Occipital lobe (tissue), 3 donors: ENCODE measurements at places on chromosomes 6 and 20. TPM values are rescaled to one million over a fixed set of nuclear protein-coding genes. Genes with fewer than 3 reads are reported as not detected.

GRCh38 chr6:87289571-87289970 lies 32.8 kb upstream of the SMIM8 start:
- DNase-seq = no peak

DNA sequence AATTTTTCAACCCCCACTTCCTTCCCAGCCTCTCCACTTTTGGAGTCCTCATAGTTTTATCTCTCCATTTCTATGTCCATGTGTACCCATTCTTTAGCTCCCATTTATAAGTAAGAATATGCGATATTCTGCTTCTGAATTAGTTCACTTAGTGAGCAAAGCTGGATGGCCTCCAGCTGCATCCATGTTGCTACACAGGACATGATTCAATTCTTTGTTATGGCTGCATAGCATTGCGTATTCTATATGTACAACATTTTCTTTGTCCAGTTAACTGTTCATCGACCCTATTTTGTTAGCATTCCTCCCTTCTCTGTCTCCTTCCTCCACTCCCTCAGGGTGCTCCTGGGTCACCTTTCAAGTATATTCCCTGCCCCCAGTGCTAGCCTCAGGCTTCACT lies 210.0 kb upstream of the SSTR4 start:
- DNase-seq = no peak

- no peak for DNase-seq
These were observed 152.8 kb downstream of the NFATC2 start for GRCh38 chr20:51389543-51390264.

- no peak for DNase-seq
These were observed 568.2 kb downstream of the HDGFL1 start for GRCh38 chr6:23137611-23138010.

Gene ZSWIM3
- 13.9 TPM for total RNA-seq

- DNase-seq = peak; percentile 17
These were observed 7.5 kb downstream of the YTHDF1 start for GRCh38 chr20:63208346-63208909.

GRCh38 chr6:162063666-162064065 lies 663.9 kb downstream of the PRKN start:
- DNase-seq = no peak

Gene SASH1
- 25.4 TPM for total RNA-seq

DNA sequence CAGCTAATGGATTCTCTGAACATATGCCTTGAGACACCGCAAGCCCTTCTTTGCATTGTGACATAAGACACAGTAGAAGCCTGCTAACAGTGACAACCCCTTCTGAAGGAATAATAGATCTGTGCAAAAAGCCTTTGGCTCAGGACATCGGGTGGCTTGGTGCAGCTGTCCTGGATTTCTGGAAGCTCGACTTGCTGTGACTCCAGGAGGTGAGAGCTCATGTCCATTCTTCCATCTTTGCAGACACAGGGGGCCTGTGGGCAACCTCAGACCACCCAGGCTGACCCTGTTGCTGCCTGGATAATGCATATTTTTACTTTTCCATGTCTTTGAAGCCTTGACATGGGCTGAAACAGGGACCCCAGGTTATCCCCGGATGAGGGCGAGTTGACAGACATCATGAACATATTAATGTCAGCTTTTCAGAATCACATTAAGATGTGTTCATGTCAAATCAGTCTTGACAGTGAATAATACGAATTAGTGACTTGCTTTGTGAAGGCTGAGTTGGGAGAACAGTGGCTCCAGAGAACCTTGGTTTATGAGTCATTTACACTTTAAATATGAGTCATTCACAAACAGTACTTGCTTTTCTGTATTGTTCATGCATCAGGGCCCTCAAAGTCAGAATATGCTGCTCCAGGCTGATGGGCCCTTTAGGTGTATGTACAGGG lies 66.8 kb upstream of the IYD start:
- no peak for DNase-seq

GRCh38 chr6:25150031-25150430 lies 129.1 kb upstream of the CARMIL1 start:
- DNase-seq = no peak

- peak; percentile 47 for DNase-seq
These were observed at the start of gene DLK2 for GRCh38 chr6:43455531-43456428. Gene DLK2, minus strand, starts transcription at chr6:43455548. Its CDS starts 723 bp downstream, at chr6:43454825.

DNA sequence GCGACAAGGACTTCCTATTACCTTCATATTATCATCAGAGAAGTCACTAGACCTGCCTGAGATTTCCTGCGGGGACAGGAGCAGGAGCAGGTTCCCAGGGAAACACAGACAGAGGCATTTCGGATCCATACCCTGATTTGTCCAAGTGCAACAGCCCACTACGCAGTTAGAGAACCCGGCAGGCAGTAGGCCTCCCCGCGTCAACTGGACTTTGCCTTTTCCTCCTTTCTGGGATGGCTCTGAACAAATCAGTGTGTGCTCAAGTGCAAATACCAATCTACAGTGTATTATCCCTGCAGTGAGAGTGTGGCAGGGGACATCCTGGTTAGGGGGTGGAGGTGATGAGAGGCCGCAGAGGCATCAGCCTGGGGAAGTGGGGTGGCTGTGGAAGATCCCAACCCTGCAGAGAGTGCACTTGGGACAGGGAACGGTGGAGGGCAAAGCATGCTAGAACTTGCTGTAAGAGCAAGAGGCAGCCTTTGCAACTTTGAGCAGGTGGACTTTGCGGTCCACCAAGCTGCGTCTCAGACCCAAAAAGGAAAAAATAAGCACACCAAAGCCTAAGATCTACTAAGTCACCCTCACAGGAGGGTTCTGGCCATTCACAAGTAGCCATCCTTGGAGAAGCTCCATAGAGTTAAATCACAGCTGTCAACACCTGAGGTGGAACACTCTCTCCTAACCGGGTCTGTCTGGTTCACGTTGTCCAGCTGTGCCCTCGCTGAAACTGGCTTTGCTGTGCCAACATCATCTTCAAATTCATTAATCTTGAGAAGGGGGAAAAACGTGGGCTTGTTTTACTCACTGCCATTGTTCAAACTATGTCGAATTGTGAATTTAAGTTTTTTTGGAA lies 159.1 kb downstream of the ZDHHC14 start:
- DNase-seq = no peak

GRCh38 chr6:83592770-83593394 lies 80.5 kb downstream of the PRSS35 start:
- no peak for DNase-seq

- no peak for DNase-seq
These were observed 8.8 kb downstream of the C20orf202 start for GRCh38 chr20:1212023-1212422.

Gene RHAG
- not detected for total RNA-seq

DNA sequence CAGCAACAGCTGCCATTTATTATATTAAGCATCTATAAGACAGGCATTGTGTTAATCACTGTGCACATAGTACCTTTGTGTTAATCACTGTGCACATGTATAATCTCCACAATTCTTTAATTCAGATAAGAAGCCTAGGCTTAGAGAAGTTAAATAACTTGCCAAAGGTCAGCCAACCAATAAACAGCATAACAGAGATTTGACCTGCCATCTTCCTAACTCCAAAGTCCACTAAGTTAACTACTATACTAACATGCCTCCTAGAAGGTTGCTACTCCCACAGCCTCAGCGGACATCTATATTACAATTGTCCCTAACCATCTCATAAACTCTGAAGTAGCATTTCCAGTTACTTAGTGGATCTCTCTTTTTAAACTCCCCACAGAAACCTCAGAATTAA lies 3.7 kb downstream of the BTBD9 start:
- DNase-seq = no peak

- DNase-seq = no peak
These were observed 447.5 kb upstream of the HSF2 start for GRCh38 chr6:121951918-121952379.

DNA sequence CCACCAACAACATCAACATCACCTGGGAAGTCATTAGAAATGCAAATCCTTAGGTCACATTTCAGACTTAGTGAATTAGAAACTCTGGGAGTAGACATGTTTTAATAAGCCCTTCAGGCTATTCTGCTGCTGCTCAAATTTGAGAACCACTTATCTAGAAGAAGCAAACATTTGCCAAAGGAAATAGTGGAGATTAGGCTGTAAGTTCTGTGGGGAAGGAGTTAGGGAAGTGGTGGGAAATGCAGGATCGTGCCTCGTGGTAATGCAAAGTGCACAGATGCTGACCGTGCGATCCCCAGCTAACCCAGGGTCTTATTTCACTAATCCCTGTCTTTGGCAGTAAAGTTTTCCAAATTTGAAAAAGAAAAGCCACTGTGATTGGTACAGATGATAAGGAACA lies 328.5 kb downstream of the EPM2A start:
- no peak for DNase-seq

DNA sequence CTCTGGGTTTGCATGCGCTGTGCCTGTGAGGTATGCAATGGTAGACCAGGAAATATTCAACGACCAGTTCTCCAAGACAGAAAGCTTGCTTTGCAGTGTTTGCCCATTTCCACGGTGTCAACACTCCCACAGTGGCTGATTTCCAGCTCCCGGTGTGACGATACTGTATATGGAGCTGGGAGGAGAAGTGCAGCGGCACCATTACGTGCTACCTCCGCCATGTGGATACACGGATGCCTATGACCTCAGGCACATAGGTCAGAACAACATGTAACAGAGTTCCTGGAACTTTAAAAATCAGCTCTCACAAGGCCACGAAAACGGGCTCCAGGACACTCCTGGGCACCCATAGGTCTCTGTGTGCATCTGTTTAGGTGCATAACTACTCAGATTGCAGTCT lies 51.1 kb downstream of the NFATC2 start:
- DNase-seq = no peak

DNA sequence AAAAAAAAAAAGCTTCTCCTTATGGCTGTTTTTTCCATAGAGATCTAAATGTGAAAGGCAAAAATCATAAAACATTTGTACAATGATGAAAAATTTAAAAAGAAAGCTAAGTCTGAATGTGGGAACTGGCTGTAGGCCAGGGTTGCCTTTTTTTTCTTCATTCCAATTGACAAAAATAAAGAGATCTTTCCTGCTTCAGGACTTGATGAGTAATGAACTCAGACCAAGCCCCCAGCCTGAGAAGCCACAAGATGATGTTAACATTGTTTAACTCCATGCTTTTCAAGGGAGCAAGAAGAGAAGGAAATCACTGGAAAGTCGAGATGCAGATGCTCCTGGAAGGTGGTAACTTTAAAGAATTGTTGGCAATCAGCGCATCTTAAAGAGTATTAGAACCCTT lies 41.4 kb downstream of the TRMT6 start:
- no peak for DNase-seq

Gene DLK2
- total RNA-seq = 7.3 TPM

Gene C6orf89
- 36.2 TPM for total RNA-seq

- DNase-seq = no peak
These were observed 113.0 kb upstream of the TMEM170B start for GRCh38 chr6:11424395-11425034.

- no peak for DNase-seq
These were observed 327.2 kb downstream of the CDKAL1 start for GRCh38 chr6:20861481-20861880.

DNA sequence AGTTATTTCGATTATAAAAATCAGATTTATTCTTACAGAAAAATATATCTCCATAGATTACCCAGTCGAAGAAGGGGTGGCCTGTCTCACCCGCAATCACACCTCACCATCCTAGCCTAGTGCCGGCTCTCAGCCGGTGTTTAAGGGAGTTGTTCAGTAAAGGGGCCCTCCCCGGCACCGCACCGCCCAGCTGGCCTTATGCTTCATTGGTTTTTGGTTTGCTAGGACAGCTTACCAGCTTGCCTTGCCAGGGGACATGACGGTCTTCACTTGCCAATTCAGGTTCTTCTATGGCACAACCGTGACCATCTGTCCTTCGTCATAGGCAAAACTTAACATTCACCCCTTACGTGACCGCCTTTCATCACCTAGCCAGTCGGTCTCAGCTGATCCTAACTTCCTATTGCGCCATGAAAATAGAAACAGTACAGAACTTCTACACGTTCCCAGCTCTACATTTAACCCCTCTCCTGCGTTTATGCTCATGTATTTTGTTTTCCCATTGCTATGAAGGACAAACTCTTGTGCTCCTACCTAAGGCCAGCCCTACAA lies 44.7 kb upstream of the SLC22A16 start:
- DNase-seq = no peak

Gene SMIM26
- 76.3 TPM for total RNA-seq

DNA sequence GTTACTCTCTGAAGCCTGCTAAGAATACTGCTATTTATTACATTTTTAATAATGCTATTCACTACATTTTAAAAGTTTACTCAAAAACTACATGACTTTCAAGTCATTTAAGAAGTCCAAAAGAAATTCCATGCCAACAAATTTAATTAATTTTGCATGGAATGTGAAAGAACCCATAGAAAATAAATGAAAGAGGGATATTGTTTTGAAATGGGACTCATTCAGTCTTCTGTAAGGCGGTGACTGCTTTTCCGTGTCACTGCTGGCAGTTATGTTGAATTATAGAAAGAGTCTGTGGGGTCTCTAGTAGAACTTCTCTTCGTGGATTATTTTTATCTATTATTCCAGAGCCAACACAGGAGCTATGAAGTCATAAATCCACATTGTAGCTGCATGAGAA lies 211.2 kb downstream of the LAMA2 start:
- DNase-seq = no peak

GRCh38 chr6:47179286-47179685 lies 130.4 kb downstream of the TNFRSF21 start:
- DNase-seq = no peak

- DNase-seq = no peak
These were observed 1.2 kb upstream of the CD164 start for GRCh38 chr6:109383438-109383940.

DNA sequence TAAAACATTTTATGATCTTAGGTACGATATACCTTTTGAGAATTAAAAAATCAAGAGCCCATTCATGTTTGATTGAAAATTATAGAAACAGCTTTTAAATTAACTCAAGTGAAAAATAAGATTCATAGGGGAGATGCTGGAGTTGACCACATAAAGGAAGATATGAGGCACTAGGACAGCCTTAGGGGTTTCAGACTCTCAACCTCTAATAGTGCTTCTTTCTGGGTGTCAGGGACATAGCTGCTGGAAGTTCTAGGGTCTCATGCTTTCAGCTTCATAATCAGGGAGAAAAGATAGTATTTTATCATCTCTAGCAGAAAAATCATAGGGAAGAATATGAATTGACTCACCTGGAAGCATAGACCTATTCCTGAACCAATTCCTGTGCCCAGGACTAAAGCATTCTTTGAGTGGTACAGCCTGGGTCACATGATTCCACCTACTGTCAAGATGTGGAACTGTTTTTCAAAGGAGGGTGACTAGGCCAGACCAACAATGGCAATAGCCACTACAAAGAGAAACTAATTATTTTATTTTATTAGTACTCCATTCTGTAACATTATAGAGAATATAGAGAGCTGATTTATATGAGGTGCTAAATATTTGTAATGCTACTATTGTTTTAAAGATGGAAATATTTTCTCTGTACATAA lies 27.8 kb upstream of the CENPW start:
- no peak for DNase-seq

- DNase-seq = no peak
These were observed 7.0 kb upstream of the UBE2J1 start for GRCh38 chr6:89359561-89359960.

Gene OPRL1
- total RNA-seq = 14.3 TPM
